ENCODE measurements at places on chromosomes 1 and 21. TPM values are rescaled to one million over a fixed set of nuclear protein-coding genes. Genes with fewer than 3 reads are reported as not detected.

The SPATA1 gene
- 0.59 TPM for total RNA-seq

The TTC34 gene
- total RNA-seq: 0.18 TPM

The FCRL6 gene
- total RNA-seq: not detected

The CD2 gene
- not detected for total RNA-seq

The LHX8 gene
- not detected for total RNA-seq

The CELA2B gene
- not detected for total RNA-seq

The DNALI1 gene
- 0.89 TPM for total RNA-seq

The RHBDL2 gene
- total RNA-seq: 3.8 TPM

The BARHL2 gene
- total RNA-seq: not detected

The SF3B4 gene
- total RNA-seq: 16.6 TPM

The CR1L gene
- not detected for total RNA-seq

The MX1 gene
- 7.1 TPM for total RNA-seq

The CELA2A gene
- not detected for total RNA-seq

The OR2T8 gene
- not detected for total RNA-seq

The DIO1 gene
- total RNA-seq: not detected

The DDAH1 gene
- 41.3 TPM for total RNA-seq

The GFI1 gene
- total RNA-seq: under 0.01 TPM

The PARP1 gene
- 109 TPM for total RNA-seq

The C1QTNF12 gene
- total RNA-seq: 0.92 TPM

The OPRD1 gene
- total RNA-seq: not detected

The TIE1 gene
- total RNA-seq: 9.2 TPM

The WDR4 gene
- 21.8 TPM for total RNA-seq

The TNFRSF4 gene
- 0.14 TPM for total RNA-seq

The CLDN17 gene
- not detected for total RNA-seq

Data from smooth muscle cell of the umbilical artery (primary cell).